C1 segment of cervical spinal cord (tissue), 14 donors: ENCODE measurements at places on chromosomes 2 and 18.
A peak's percentile ranks its signal among the peaks of the same experiment; 100 is the strongest.

- no peak for DNase-seq
Measured at GRCh38 chr2:147989102-147989501, 31.4 kb downstream of the ORC4 start.

GRCh38 chr2:65097844-65098243 is 32.1 kb downstream of the RAB1A start:
- DNase-seq, result no peak

DNA sequence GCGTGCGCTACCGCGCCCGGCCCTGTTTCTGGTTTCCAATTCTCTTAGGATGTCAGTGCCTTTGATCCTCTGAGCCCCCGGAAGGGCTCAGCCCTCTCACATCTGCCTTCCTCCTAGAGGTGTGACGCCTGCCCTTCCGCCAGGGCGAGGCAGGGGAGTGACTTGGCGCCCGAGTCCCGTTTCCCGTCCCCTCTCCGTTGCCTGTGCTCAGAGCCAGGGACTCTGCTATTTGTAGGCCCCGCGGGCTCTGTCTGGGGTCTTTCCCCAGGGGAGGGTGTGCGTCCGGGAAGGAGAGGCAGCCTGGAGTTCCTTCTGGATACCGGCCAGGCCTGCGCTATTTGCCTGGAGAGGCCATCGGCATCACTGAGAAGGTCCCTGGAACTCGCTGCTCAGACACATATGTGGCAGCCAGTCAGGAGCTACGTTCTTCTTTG is 103.7 kb upstream of the TAF1B start:
- no peak for DNase-seq

DNA sequence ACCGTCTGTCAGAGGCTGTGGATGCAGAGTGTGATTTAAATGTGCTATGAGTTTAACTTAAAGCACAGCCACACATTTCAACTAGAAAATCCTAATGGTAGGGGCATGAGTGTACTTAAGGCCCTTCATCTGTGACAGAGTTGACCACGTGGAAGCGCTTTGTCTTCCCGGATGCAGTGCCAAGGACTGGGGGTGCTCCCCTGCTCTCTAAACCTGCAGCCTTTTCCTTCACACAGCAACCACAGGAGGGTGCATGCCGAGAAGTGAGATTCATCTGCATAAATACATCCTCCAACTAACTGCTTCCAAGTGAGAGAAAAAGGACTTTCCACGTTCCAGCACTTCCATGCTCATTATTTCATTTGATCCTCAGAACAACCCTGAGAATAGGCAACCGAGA is 149.6 kb downstream of the MYT1L start:
- DNase-seq, result no peak

DNA sequence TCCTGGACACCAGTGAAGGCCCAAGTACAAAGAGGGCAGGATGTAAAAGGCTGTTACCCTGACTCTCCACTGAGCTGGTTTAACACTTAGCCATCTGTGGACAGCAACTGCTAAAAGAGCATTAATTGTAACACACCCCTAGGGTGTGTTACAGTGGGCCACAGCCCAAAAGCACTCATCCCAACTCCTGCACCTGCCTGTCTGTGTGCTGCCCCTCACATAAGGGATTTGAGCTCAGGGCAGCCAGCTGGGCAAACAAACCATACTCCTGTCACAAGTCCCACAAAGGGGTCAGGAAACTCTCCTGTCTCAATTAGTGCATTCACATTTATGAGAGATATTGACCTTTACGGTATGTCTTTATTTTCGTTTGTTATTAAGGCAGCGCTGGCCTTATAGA is 833.1 kb upstream of the NXPH2 start:
- no peak for DNase-seq

DNA sequence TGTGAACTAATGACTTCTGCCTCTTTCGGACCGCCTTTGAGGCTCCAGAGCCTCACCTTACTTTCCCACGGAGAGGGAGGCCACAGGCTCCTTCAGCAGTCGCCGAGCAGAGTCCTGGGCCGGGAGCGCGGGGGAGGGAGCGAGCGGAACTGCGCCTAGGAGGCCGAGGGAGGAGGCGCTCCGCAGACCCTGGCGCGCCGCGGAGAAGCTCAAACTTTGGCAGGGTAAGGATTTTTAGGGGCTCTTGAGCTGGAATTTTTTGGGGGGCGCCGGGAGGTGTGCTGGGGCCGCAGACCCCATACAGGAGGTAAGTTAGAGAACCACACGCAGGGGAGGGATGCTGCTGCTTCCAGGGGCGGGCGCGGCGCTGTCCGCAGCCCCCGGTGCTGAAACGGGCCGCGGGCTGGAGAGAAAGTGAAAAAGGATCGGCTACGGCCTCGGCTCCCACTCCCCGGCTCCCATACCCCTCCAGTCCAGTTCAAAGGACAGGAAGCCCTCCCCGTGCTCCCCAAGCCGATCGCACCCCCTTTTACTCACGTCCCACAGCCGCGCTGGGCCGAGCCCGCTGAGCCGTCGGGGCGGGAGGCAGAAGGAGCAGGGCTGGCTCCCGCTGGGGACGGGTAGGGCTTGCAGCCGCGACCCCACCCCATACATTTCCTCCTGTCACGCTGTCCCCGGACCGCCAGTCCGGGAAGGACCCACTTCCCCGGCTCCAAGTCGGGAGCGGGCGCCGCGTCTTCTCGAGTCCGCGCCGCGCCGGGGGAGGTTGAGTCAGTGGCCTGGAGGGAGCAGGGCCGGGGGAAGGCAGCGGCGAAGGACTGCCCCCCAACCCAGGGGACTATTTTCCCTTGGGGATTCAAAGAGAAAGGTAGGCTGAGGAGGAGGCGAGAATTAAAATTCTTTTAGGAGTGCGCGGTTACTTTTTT is at the start of gene CNGA3:
Gene CNGA3, plus strand, starts transcription at position 146 of the 926 bp plus-strand sequence. CDS start 23,520 bp downstream, outside the sequence.
- DNase-seq, result no peak

- peak; percentile 25 for DNase-seq
Measured at GRCh38 chr2:147844697-147845410, at the start of gene ACVR2A. Gene ACVR2A (plus strand): TSS chr2:147845029. CDS start chr2:147845153, 124 bp downstream.

DNA sequence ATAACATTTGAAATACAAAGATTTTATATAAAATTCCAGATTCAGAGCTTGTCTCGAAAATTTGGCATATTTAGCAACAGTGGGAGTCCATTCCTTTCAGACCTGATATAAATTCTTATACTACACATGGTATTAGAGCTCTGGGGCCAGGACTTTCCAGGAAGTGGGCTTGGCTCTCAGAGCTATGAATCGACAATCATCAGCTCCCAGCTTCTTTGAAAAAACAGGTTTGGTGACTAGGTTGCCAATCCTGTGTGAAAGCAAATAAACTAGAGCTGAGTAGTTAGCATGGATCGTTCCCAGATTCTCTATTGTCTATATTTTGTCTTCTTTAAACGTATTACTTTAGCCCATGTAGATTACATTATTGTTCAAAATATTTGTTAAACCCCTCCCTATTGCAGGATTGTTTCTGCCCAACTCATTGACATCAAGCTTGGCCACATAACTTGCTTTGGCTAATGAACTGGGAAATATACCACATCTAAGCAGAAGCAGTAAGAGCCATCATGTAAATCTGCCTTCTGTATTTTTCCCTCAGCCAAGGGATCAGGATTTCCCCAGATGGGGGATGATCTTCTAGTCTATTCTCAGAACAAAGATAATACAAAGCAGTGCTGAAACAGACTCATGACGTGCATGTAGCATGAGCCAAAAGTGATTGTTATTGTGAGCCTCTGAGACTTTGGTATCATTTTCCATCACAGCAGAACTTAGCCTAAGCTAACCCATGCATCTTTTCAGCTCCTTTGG is 105.4 kb downstream of the KCNH7 start:
- DNase-seq, result no peak

DNA sequence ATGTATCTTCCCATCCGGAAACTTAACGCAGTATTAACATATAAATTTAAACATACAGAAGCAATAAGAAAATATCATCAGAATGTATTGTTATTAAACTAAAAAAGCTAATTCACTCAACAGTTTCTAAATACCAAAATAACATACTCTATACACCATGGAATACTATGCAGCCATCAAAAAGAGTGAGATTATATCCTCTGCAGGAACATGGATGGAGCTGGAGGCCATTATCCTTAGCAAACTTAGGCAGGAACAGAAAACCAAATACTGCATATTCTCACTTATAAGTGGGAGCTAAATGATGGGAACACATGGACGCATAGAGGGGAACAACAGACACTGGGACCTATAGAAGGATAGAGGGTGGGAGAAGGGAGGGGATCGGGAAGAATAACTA is 127.1 kb downstream of the CD226 start:
- no peak for DNase-seq

GRCh38 chr18:6638447-6638846 is 91.1 kb upstream of the ARHGAP28 start:
- DNase-seq, result no peak

GRCh38 chr18:41537666-41538065 is 417.4 kb upstream of the PIK3C3 start:
- no peak for DNase-seq

GRCh38 chr2:214180071-214180470 is 230.8 kb upstream of the VWC2L start:
- no peak for DNase-seq

- DNase-seq, result no peak
Measured at GRCh38 chr2:188919824-188920223, 54.3 kb upstream of the COL3A1 start.

GRCh38 chr18:48872234-48873145 is 78.3 kb downstream of the SMAD7 start:
- DNase-seq, result no peak

DNA sequence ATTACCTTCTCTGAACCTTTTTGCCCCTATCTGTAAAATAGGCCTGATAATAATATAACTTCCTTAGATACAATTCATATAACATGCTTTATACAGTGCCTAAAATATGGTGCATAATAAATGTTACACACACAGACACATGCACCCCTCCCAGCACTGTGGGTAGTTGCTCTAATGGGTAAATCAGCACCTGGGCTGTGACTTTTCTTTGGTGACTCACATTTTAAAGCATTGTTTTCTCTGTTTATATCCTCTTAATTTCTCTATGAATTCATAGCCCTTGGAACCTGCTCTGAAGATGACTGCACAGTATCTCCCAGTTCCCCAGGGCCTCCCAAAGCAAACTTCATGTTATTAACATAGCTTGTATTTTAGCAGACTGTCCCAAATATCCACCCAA is 248.2 kb upstream of the TNP1 start:
- DNase-seq, result no peak

- DNase-seq, result no peak
Measured at GRCh38 chr2:99910902-99911301, 231.5 kb downstream of the AFF3 start.

- DNase-seq, result no peak
Measured at GRCh38 chr2:239603411-239604356, 202.9 kb upstream of the HDAC4 start.

DNA sequence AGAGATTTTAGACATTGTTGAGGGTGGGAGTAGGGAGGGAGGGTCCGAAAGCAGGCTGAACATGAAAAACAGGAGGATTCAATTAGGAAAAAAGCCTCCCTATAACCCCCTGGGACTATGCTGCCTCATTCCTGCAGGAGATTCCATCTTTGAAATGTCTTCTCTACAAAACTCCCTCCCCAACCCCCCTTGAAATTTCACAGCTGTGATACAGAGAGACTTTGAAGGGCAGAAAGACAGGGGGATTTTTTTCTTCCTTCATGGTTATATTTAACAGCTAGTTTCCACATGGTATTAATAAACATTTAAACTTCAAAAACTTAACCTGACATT is 57.6 kb downstream of the TRIB2 start:
- no peak for DNase-seq

- no peak for DNase-seq
Measured at GRCh38 chr2:137254052-137254451, 488.7 kb downstream of the THSD7B start.

DNA sequence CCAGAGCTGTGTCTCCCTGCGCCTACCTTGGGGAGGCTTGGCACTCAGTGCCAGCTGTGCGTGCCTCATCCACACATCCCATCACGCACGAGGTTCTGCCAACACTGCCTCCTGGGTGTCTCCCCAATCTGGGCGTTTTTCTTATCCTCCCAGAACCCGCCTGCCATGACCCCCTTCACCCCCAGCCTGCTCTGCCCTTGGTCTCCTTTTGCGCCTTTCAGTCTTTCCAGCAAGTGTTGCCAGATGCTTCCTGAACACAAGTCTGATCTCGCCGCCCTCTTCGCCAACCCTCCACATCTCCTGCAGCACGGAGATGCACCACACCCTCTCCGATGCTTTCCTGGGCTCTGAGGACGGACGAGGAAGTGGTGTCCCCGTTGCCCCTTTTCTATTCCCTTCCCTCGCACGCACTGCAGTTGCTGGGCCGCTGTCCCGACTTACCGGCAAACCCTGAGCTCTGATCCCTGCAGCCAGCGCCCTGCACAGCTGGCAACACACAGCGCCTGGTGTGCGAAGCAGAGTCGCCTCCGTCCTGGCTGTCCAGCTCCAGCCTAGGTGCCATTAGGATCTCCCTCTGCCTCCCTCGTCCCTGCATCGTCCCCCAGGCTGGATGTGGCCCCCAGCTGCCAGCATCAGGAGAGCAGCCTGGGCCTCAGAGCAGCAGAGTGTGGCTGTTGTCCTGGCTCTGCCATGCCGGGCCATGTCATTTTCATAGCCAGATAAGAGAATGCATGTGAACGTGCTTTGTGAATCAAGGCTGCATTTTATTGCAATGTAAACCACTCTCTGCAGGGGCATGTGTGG is 22.6 kb upstream of the ALLC start:
- DNase-seq, result no peak

GRCh38 chr2:102520801-102521200 is 47.8 kb downstream of the SLC9A4 start:
- DNase-seq, result no peak

DNA sequence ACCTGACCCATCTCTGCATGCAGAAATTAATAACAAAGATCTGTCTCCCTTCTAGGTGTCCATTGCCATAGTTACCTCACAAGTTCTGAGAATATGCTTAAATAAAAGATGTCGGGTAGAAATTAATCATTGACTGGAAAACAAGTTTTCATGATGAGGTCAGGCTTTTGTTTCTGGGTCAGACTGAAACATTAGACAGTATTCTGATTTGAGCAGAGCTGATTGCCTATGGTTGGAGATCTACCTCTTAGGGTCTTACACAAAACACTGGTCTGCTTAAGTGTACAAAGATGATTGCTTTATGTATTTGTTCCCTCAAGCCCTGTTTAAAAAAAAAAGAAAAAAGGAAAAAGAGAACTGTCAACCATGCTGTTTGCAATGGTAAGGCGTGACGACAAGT is 956.4 kb downstream of the CPS1 start:
- DNase-seq, result no peak

GRCh38 chr2:172412984-172413492 is 14.3 kb upstream of the ITGA6 start:
- no peak for DNase-seq

GRCh38 chr18:67854340-67854739 is 337.8 kb upstream of the DSEL start:
- DNase-seq, result no peak
